Activated CD4-positive, alpha-beta T cell treated with anti-CD3 and anti-CD28 coated beads, Interleukin-2, amount 50 U/mL, for 24 hours (primary cell): ENCODE measurements at places on chromosomes 3 and 15.

- DNase-seq = no peak
Observed at GRCh38 chr15:74136540-74136813, 6.1 kb downstream of the ISLR2 start.

GRCh38 chr3:189121092-189121491, 50.7 kb upstream of the TPRG1 start:
- no peak for DNase-seq

- DNase-seq = no peak
Observed at GRCh38 chr15:75203908-75204263, 2.2 kb downstream of the C15orf39 start.

- peak; percentile 45 for DNase-seq
Observed at GRCh38 chr15:52010633-52011595, 8.1 kb upstream of the MAPK6 start.

DNA sequence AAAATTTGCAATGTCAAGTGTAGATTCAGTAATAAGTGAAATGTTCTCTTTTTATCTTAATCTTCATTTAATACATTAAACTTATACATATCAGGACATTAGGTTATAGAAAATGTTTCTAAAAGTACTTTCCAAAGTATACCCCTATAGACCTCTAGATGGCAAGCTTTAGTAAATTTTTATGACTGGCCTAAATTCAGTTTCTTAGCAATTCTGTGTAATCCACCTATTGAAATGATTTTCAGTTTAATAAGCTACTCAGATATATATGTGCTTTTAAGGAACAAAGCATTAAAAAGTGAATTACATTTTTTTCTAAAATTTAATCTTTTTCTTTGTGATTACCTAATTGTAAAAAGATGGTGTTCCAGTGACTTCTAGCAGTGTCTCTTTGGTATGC, 342.2 kb downstream of the GBE1 start:
- no peak for DNase-seq

- DNase-seq = no peak
Observed at GRCh38 chr3:15612001-15612400, 10.5 kb downstream of the BTD start.
